ENCODE measurements at places on chromosomes 1 and 21.

DNA sequence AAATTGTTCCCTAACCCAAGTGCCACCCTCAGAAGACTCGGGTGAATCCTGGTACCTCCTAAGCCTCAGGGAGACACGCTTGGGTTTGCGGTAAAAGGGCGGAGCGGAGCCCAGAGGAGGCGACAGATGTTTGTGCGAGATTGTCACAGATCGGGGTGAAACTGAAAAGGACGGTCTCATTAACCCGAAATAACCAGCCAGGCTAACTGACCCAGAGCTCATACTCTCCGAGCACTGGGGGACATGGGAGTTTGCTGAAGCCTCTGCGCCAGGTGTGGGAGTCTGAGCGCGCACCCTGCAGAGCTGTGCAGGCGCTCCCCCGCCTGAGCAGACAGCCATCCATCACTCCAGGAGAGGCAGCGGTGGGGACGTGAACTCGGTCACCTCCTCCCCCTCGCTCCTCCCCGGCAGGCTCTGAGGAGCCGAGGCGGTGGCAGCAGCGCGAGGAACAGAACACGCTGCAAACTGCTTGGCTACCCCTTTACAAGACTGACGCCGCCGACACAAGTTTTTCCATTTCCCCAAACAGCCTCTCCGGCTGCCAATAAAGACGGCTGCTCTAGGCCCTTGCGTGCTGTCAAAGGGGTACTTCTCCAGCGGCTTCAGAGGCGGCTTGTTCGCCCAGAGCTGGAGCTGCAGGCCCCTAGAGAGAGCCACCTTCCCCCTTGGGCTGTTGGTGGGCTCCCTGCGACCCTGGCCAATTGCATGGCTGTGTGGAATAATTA is 43.5 kb downstream of the RRAGC start:
- no peak for DNase-seq

DNA sequence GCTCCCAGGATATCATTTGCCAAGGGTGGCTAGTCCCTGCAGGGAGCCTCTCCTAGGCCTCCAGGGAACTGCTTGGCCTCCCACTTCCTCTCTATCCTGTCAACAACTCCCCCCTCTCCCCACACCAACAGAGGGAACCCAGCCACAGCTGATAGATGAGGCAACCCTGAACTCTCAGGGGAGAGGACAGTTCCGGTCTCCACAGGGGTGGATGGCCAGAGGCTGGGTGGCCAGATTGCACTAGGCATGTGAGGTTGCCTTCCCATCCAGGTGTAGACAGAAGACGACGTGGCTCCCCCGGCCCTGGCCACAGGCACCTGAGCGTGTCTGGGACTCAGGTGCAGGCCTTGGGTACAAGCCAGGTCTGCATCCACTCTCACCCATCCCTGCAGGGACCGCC is 53.3 kb downstream of the TOR1AIP2 start:
- DNase-seq: no peak

DNA sequence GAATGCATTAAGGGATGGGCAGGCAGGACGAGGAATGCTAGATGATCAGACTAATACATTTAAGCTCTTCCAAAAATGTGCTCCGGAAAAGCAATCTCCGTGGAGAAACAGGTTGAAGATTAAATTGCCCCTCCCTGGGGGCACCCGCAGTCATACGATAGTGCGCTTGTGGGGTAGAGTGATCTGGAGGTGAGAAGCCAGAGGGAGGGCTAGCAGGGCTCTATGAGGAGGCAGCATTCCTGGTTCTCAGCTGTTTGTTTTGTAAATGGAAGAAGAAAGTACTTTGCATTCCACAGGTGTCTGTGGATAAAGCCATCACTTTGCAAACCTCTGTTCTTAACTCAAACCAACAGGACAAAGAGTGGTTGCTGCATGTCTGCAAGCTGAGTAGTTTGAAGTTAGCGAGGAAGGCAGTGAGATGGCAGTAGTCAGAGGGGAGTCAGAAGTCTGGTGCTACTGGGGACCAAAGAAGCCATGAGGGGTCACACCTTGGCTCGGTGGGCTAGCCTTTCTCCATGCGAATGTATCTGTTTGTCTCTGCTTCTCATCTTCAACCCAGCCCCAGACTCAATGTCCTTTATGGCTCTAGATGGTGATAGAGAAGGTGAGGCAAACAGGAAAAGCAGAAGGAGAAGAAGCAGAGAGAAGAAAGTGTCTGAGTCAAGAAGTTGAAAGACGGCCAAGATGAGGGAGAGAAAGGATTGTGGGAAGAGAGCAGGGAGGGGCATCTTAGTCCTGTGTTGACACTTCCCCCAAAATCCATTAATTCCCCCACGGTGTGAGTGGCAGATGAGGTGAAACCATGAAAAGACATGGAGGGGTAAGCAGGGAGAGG is 65.2 kb upstream of the GJA8 start:
- DNase-seq: no peak

GRCh38 chr1:31273619-31274018 is 23.0 kb downstream of the SNRNP40 start:
- DNase-seq: no peak

GRCh38 chr1:40382601-40383000 is 9.1 kb downstream of the SMAP2 start:
- no peak for DNase-seq

DNA sequence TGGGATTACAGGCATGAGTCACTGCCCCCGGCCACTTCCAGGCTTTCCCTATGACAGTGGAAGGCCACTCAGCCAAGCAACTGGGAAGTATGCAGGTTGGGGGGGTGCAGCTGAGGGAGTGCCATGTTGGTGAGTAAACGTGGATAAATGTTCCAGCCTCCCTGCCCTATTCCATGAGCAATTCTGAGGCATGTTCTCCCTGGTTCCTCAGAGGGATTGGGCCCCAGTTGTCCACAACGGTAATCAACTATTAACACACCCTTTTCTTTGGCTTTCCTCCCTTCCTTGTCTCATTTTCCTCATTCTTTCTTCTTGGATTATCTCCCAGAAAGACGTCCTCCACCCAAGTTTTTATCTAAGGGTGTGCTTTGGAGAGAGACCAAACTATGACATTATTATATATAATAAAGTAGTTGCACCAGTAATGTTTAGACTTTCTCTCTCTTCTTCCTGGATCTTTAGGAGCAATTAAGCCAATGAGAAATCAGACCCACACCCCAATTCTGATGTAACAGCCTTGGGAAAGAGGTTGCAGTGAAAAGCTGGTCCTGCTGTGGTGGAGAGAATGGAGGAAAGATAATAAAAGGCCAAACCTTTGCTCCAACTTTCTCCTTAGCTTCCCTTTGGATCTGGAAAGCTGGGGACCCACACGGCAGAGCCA is 6.8 kb upstream of the SLAMF9 start:
- DNase-seq: peak; percentile 46

DNA sequence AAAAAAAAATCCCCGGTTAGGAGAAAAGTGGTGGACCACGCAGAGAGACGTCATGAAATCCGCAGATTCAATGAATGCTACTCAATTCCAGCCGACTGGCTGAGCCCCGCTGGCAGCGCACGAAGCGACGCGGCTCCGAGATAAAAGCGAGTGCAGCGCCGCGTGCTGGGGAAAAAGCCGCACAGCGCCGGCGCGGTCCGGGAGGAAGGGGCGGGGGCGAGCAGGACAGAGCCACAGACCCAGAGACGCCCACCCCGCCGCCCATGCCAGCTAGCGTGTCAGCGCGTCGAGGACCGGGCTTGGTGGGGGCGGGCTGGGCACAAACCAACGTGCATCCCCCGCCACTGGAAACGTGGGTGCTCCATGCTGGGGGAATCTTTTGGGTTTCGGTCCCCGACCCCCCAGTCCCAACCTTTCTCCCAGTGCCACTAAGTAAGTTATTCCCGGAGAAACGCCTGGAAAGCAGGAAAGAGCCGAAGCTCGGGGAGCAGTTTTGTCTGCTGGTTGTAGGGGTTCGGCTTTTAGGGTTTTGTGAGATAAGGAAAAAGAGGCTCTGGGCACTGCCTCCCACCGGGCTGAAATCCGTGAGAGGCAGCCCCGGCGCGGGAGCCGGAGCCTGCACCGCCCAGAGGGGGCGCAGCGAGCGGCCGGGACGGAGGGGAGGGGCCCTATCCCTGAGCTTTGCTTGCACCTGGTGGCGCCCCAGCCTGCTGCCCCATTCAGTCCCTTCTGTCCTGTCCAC is at the start of gene KCNJ6:
TSS of gene KCNJ6 (minus strand) at position 148 of the 742 bp plus-strand sequence. CDS start 75,775 bp downstream, outside the sequence.
- no peak for DNase-seq

DNA sequence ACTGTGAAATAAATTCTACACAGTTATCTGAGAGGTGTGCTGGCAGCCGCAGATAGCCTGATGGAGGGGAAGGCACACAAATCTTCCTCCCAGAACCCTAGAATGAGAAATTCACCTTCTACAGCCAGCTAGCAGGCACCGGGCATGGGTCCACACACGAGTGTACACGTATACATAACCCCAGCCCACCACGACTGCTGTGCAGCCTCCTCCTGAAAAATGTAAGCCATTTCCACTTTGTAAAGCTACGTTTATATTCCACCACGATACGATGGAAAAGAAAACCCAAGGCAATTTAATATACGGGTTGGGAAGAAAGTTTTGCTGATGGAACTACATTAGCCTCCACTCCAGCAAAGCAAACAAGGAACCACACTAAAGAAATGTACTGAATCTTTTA is 1.8 kb downstream of the BTG3 start:
- DNase-seq: no peak

DNA sequence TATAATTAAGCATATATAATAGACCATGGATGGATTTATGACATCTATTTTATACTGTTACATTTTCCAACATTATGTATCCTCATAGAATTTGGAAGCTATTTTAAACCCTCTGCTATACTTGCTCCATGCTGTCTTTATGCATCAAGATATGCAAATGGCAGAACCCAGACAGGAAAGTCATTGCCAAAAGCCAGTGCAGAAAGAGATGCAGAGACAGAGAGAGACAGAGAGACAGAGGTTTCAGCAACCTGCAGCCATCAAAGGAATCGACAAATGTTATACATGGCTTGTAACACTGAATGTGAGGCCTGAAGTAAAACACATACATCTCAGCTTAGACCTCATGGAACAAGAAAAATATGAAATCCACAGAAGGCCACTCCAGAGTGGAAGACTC is 7.5 kb upstream of the PTPRC start:
- DNase-seq: no peak

DNA sequence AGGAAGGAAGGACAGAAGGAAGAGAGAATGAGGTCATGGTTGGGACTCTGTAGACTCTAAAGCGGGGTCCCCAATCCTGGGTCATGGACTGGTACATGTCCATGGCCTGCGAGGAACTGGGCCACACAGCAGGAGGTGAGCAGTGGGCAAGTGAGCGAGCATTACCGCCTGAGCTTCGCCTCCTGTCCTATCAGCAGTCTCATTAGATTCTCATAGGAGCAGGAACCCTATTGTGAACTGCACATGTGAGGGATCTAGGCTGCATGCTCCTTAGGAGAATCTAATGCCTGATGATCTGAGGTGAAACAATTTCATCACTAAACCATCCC is 128.9 kb downstream of the TRABD2B start:
- DNase-seq: no peak

- peak; percentile 53 for DNase-seq
Measured at GRCh38 chr1:47569681-47570470, 132.0 kb downstream of the FOXD2 start.

DNA sequence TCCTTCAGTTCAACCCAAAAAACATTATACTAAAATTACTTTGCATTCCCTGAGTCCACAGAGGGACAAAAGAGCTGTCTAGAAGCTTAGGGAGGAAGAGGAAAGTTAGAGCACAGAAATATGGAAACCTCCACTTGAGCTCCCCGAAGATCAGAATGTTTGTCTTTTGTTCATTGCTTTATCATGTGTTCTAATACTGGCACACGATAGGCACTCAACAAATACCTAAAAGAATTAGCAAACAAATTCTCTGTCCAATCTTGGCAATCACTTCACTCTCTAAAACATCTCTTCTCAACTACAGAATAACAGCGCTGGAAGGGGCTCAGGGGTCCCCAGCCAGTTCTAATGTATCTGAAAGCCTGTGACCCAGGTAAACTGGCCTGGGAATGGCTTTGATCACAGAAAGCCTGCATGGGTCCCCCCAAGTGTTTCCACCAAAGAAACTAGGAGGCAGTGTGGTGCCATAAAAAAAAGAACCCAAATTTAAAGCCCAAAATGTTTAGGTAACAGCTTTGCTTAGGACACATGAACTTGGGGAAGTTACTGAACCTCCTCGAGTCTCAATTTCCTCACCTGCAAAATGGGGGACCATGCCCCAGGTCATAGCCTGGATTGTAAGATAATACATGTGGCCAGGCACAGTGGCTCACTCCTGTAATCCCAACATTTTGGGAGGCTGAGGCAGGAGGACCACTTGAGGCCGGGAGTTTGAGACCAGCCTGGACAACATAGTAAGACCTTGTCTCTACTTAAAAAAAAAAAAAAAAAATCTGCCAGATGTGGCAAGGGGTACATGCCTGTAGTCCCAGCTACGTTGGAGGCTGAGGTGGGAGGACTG is 45.8 kb downstream of the SSBP3 start:
- DNase-seq: no peak

DNA sequence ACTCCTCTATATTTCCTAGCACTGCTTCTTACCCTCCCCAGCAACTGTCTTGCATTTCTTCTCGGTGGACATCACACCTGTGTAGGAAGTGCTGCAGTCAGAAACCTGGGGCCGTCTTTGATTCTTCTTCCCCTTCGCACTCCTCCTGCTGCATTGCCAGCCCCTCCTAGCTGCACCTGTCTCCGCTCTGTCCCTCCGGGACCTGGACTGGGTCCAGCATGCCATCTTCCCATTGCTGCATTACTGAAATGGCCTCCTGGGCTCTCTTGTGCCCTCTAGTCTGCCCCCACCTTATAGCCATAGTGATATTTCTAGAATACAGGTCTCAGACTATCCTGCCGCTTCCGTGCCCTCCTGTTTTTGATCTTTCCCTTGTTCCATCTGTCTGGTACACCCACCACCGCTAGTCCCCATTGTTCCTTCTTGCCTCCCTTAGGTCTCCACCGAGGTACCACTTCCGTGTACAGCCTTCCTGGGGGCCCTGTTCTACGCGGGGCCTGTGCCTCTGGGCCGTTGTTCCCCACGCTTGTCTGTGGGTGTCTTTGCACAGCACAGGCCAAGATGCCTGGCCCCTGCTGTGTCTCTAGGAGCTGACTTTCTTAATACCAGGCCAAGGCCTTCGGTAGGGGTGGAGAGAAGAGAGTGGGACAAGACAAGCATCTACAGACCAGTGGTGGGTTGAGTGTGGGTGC is 107.6 kb downstream of the GALNT2 start:
- DNase-seq: no peak

DNA sequence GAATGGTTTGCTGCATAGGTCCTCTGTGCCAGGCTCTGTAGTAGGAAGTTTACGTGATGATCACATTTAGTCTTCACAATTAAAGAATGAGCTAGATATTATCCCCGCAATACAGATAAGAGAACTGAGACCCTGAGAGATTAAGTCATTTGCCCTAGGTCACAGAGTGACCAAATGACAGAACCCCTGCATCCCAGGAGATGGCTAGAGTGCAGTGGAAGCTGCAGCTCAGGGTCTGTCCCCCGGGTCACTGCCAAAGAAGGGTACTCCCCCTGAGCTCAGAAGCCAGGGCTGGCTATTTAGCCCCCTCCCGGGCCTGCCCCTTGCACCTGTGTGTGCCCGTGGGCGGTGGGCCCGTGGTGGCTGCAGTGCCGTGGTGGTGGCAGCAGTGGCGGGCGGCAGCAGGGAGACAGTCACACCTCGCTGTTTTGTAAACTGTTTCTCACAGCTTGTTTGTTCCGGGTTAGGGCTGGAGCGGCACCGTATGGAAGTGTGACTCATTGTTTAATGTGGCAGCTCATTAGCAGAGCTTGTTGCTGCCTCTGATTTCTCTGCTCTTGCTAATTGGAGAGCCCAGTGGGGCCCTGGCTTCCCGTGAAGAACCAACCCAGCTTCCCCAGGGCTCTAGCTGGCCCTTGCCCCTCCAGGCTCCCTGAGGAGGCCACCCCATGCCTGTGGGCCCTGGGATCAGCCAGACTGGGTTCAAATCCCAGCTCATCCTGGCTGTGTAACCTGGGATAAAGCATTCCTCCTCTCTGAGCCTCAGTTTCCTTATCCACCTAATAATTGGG is 19.3 kb upstream of the FOXO6 start:
- no peak for DNase-seq

- no peak for DNase-seq
Measured at GRCh38 chr1:248862695-248862997, 3.8 kb upstream of the ZNF692 start.

All from skeletal muscle cell (primary cell).